ENCODE measurements at places on chromosomes 7 and 10. TPM values are rescaled to one million over a fixed set of nuclear protein-coding genes. Genes with fewer than 3 reads are reported as not detected.
A peak's percentile ranks its signal among the peaks of the same experiment; 100 is the strongest.

DNA sequence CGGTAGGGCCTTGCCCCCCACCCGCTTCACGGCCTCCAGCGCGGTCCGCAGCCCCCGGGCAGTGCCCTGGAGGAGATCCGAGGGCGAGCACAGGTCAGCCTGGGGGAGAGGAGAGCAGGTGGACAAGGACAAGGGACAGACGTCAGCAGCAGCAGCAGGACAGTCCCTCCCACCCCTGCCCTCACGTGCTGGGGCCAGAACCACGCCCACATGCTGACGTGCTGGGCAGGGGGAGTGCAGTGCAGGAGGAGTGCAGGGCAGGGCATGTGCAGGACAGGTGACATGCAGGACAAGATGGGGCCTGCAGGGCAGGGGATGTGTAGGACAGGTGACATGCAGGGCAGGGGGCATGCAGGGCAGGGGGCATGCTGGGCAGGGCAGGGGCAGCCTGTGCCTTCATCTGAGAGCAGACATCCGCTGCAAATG is 1.5 kb upstream of the SAP25 start:
- H3K4me3 ChIP-seq, result no peak overlapping the region
- H3K27me3 ChIP-seq, result no peaks in the 10 kb centered on the region
- H3K36me3 ChIP-seq, result peaks cover 8% of the 10 kb centered on the region
- DNase-seq, result no peak

DNA sequence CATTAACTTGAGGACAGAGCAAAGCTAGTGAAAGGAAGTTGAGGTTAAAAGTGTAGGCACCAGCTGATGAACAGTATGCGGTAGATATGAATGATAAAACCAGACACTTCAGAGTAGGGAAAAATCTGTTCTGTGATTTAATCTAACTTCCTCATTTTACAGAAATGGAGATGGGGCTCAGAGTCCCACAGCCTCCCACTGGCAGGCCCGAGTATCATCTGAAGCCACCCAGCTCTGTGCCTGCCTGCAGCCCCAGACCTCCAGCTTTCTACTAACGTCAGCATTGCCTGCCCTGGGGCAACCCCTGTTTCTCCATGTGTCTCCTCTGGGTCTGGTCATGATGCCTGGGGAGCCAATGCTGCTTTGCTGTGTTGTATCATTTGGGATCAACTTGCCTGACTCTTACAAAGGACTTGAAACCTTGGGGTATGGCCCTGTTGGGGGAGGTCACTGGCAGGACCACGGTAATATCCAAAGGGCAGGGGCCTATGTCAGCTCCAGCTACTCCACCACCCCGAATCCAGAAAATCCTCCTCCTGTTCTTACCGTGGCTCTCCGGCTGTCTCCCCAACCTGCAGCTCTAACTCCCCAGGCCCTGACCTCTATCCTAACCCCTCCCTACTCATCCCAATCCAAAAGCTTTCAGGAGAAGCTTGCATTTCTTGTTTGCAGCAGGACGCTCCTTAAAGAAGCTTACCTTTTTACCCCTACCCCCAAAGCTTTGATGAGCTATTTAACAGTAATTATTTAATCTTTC is 56.2 kb upstream of the NPY start:
- peak overlapping the region; percentile 25 for H3K27ac ChIP-seq
- H3K4me1 ChIP-seq, result peaks cover 19% of the 10 kb centered on the region
- peaks cover 7% of the 10 kb centered on the region for H3K27me3 ChIP-seq
- no peak for DNase-seq
- peaks cover 7% of the 10 kb centered on the region for H3K36me3 ChIP-seq

The SLC39A12 gene
- polyA plus RNA-seq, result not detected

- H3K27me3 ChIP-seq, result no peaks in the 10 kb centered on the region
- no peak overlapping the region for H3K27ac ChIP-seq
- DNase-seq, result no peak
These were observed 23.7 kb downstream of the ABCC2 start for GRCh38 chr10:99806091-99806490.

The ZNRF2 gene
- 2.2 TPM for polyA plus RNA-seq

- no peaks in the 10 kb centered on the region for H3K36me3 ChIP-seq
- no peak overlapping the region for H3K27ac ChIP-seq
- no peak for DNase-seq
- no peaks in the 10 kb centered on the region for H3K27me3 ChIP-seq
- no peak overlapping the region for H3K4me3 ChIP-seq
- H3K4me1 ChIP-seq, result no peaks in the 10 kb centered on the region
These were observed 49.9 kb downstream of the DNAJC1 start for GRCh38 chr10:21953585-21954057.

- H3K36me3 ChIP-seq, result no peaks in the 10 kb centered on the region
- H3K27ac ChIP-seq, result no peak overlapping the region
- no peak overlapping the region for H3K4me3 ChIP-seq
- no peaks in the 10 kb centered on the region for H3K4me1 ChIP-seq
- H3K27me3 ChIP-seq, result no peaks in the 10 kb centered on the region
These were observed 51.9 kb upstream of the CAPZA2 start for GRCh38 chr7:116810267-116811116.

DNA sequence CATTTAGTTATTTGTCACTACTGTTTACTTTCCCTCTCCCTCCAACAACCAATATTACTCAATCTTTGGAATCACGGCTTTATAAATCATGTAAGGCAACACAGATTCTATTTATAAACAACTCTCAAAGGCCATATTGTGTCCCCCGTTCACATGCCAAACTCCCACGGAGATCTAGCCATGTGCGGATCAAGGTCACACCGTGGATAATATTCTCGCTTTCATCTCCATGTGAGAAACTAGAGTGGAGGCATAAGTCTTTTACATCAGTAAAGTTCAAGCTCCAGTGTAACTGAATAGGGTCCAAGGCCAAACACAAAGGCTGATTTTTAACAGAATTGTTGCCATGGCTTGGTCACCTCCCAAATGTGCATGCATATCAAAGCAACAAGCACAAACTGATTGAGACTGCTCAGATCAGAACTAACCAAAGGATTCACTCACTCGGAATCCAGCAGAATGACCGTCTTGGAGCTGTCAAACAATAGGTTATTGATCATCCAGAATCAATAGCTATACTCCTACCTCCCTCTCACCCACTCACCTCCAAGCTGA is 569.5 kb upstream of the LRRN3 start:
- H3K36me3 ChIP-seq, result no peaks in the 10 kb centered on the region
- DNase-seq, result no peak
- H3K4me3 ChIP-seq, result no peak overlapping the region
- H3K27ac ChIP-seq, result no peak overlapping the region

Measured in naive thymus-derived CD8-positive, alpha-beta T cell (primary cell).